ENCODE measurements at places on chromosomes 13 and 19. TPM values are rescaled to one million over a fixed set of nuclear protein-coding genes. Genes with fewer than 3 reads are reported as not detected.

Gene SACS
- 61.9 TPM for total RNA-seq

DNA sequence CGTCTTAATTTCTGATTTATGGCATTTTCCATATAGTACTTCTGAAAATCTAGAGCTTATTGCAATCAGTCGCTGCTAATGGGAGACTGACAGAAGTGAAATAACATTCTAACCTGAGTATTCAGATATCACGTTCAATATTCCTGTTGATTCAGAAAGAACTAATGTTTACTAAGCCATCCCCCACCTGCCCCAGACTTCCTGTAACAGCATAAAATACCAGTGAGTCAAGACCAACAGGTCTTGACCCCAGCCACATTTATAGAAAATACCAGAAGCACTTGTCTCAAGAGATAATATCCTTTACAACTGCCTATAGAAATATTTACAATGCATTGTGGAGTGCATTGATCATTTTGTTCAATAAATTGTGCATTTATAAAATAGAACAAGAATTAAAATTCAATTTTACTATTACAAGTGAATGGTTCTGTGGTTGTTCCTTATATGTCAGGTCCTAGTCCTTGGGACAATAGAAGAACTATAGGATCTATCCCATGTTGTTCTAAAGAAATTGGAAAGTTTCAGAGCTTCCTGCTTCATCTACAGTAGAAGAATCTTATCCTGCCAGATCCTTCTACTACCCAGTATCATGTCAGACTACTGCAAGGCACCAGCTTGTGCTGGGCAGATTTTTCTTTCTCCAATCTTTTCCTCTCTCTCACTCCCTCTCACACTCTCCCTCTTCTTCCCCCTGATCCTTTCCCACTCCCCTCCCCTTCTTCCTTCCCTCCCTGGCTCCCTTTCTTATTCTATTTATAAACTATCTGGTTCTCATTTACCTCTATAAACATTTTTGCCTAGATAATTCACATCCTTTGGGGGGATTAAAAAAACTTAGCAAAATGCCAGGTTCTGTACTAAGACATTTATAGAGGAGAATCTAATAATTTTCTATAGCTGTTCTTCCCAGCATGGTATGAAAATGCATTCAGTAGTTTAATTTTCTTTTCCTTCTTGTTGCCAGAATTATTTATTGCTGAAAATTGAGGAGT, 629.9 kb downstream of the DIAPH3 start:
- DNase-seq = peak; percentile 75

- DNase-seq = peak; percentile 44
Measured at GRCh38 chr19:18274219-18274780, at the start of gene IQCN. TSS of gene IQCN (minus strand) at chr19:18274452. CDS start at chr19:18269478, 4,974 bp downstream.

DNA sequence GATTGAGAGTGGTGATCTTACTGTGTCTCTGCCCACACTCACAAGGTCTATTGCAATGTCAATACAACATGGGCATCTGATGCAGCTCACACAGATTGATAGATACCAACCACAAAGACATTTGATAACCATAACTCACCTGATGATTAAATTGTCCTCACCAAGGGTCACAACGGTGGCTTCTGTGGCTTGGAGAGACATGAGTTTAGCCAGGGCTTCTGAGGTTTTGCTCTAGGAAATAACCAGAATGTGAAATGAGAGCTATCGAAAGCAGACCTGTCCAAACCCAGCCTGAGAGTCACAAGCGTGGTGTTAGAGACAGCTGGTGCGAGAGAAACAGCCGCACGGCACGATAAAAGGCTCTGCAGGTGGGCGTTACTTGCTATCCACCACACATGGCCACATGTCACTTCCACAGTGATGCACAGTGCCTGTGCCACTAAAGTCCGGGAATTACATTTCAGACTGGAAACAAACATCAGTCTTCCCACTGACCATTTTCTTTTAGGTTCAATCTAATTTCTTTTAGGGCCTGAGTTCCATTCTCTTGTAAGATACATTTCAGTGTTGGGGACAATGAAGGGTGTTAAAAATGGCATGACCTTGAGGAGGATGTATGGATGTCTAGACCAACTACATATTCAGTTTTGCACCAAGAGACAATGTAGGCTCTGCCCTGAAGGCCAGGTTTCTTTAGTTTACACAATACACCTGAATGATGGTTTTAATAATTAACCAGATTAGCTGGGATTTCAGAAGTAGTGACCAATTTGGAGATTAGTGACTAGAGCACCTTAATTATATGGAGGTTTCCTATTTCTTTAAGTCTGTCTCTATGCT, 53.7 kb downstream of the ATP7B start:
- no peak for DNase-seq

DNA sequence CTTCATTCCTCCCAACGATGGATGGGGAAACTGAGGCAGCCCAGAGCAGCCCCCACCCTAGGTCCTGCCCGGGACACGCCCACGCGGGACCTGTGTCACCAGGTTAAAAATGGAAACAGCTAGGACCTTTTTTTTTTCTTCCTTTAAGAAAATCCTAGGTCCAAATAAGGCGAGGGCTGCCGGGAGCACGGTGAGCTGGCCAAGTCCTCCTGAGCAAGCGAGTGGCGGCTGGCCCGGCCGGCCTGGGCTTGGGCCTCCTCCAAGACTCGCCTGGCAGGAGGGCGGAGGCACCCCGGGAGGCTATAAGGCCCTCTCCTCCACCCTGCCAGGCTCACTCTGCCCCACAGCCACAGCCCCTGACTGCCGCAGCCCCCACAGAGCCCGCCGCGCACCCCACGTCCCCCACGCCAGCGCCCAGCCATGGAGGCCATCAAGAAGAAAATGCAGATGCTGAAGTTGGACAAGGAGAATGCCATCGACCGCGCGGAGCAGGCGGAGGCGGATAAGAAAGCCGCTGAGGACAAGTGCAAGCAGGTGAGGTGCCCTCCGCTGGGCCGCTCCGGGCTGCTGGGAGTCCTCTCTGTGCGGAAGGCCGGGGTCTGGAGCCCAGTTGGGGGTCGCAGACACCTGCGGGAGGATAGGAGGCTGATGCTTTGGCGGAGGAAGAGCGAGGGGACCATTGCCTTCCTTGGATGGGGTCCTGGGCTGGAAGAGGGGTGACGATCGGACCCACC, 8.9 kb upstream of the TPM4 start:
- peak; percentile 94 for DNase-seq

DNA sequence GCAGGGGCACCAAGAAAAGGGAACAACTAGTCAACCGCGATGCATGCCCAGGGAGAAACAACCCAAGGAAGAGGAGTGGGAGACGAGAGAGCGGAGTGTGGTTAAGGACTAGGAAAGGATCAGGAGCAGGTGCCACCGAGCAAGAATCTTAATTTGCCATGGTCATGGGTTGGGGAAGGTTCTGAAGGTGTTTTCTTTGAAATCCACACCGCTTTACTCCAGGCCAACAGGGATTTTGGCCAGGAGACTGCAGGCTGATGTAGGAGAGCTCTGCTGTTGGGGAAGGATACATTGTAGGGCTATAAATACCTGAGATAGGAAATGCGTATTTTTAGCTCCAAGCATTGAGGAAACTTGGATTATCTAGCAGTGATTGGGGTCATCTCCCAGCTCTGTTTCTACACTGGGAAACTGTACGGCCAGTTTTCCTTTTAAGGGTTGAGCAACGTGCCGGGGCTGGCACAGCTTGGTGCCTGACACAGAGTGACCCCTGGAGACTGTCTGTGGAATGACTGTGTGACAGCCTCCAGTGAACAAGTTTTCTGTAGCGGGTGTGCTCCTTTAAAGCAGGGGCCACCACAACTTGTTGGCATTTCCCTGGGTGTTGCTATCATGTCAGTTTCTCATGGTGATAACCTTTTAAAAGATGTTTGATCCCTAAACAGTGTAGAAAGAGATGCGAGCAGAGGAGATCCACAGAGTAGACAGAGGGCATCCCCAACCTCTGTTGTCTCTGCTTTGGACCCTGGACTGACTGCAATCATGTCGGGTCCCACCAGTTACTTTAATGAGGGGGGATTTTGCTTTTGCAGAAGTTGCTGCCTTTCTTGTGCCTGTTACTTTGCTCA, 34.3 kb downstream of the ZNF536 start:
- DNase-seq = no peak
